Ammon's horn (tissue), 1 donor: ENCODE measurements at places on chromosomes 7 and 10.

DNA sequence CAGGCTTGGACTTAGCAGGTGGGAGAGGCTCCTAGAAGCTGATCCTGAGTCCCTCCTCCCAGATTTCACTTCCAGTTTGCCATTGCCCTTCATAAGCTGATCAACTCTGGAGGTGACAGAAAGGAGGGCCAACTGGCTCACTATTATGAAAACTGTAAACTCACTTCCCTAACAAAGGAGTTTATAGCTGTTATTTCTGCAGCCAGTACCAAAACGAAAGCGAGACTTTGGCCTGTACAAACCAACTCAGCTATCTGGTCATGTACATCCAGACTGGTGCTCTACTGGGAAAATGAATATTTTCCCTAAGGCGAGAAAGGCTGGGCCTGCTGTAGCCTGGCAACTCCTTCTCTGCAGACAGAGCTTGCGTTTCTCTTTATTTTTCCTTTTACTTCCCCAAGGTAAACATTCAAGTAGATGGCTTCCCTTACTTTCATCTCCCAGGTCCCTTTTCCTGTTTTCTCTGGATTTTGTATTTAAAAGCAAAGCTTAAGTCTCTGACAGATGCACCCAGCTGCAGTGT is 54.7 kb downstream of the GALNT17 start:
- DNase-seq, result no peak

- no peak for DNase-seq
These were observed 149.8 kb downstream of the TAX1BP1 start for GRCh38 chr7:27889800-27890199.

- DNase-seq, result no peak
These were observed 8.9 kb downstream of the EEPD1 start for GRCh38 chr7:36161996-36162395.

GRCh38 chr10:505419-505818 is 184.0 kb downstream of the DIP2C start:
- no peak for DNase-seq

GRCh38 chr7:2108071-2108455 is 124.7 kb downstream of the MAD1L1 start:
- DNase-seq, result no peak

DNA sequence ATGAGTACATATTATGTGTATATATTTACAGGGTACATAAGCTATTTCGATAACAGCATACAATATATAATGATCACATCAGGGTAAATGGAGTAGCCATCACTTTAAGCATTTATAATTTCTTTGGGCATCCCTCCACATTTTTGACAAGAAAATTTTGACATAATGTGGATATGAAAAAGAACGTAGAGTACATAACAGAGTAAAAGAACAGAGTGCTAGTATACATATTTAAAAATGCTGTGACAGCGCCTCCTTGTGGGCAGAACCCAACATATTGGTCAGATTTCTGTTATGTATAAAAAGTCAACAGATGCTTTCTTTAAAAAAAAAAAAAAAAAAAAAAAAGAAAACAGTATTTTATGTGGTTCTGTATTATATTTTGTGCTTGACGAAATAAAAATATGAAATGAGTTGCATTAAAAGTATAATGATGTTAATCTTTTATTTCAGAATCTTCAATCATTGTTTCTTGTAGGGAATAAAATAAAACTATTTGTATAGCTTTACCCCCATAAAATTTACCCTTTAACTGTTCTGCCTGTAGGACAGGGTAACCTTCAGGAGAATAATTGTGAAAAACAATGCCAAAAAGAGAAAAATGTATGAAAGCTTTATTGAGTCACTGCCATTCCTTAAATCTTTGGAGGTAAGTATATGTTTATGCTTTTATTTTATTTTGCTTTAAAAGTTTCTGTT is 18.3 kb upstream of the HBP1 start:
- peak; percentile 72 for DNase-seq

DNA sequence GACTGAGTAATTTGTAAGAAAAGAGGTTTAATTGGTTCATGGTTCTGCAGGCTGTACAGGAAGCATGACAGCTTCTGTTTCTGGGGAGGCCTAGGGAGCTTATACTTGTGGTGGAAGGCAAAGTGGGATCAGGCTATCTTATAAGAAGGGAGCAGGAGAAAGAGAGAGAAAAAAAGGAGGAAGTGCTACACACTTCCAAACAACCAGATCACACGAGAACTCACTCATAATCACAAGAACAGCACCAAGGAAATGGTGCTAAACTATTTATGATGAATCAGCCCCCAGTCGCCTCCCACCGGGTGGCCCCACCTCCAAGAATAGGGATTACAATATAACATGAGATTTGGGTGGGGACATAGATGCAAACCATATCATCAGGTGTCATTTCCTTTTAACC is 89.1 kb upstream of the KCNMA1 start:
- no peak for DNase-seq

DNA sequence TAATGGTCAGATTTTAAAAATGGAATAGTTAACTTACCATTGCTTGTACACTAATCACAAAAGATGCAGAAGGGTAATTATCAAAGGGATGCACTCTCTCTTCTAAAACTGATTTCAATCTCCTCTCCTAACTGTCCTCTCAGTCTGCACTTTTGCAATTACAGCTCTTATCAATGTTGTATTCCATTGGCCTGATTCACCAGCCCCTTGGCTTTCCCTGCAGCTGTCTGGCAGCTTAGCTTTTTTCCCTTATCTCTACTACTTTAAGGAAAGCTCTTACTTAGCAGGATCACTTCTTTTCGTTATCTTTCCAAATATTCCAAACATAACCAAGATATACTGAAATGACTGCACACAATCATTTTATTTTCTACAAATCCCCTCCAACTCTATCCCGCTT is 448.8 kb downstream of the GRM8 start:
- no peak for DNase-seq
